ENCODE measurements at places on chromosomes 5 and 9.

DNA sequence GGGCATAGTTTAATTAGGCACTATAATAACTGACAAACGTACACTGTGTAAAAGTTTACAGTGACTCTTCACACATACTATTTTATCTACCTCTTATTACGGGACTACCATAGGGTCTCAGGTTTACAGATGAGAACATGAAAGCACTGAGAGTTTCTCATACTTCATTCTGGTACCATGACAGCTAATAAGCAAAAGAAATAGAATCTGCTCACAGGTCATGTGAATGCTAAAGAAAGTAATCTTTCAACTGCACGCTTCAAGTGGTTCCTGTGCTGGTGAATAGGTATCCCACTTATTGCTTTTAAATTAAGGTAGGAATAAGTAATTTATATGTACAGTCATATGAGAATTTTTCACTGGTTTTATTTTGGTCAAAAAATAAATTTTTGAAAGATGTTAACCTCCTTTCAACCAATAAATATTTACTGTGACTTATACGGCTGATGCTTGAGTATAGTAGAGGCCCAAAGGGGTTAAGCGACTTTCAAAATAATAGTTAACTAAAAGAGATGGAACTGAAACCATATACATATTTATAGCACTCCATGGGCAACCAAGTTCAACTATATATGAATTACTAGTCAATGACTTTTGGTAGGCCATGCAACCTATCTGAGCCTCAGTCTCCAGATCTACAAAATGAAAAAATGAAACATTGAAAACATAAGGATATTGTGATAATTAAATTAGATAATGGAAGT lies 8.1 kb downstream of the CDKN2A start:
- DNase-seq = no peak

- DNase-seq = no peak
Measured at GRCh38 chr5:38151878-38152277, 106.5 kb upstream of the EGFLAM start.

DNA sequence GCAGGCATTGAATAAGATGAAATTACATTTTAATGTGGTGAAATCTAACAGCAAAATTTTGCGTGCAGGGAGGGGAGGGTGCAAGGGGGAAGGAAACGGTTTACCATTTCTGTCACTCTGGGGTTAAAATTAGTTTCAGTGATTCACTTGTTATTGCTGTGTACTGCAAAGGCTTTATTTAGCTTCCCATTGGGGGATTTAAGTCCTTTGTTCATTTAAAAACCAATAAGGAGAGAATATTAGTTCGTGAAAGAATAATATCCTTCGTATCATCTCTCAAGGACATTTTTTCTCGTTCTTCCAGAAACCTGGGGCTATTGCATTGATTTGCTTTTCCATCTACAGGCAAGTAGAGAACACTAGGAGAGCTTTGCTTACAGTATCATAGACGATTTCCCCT lies 667.8 kb upstream of the RGMB start:
- DNase-seq = no peak

GRCh38 chr5:113421693-113422092 lies 13.1 kb downstream of the TSSK1B start:
- DNase-seq = no peak

DNA sequence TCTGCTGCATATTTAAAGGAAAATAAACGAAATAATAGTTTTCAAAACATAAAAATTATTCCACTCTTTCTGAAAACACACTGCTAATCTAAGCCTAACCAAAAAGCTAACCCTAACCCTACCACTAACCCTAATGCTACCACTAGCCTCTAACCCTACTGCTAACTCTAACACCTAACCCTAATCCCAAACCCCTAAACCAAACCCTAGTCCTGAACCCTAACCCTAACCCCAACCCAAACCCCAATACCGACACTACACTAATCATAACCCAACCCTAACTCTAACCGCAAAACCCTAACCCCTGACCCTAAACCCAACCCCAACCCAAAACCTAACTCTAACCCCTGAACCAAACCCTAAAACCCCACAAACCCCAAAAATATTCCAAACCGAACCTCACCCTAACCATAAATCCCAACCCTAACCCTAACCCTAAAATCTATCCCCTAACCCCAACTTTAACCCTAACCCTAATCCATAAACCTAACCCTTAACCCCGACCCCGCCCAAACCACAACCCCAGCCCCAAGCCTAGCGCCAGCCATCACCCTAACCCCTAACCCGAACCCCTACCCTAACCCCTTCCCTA lies 41.9 kb upstream of the PLEKHG4B start:
- no peak for DNase-seq

DNA sequence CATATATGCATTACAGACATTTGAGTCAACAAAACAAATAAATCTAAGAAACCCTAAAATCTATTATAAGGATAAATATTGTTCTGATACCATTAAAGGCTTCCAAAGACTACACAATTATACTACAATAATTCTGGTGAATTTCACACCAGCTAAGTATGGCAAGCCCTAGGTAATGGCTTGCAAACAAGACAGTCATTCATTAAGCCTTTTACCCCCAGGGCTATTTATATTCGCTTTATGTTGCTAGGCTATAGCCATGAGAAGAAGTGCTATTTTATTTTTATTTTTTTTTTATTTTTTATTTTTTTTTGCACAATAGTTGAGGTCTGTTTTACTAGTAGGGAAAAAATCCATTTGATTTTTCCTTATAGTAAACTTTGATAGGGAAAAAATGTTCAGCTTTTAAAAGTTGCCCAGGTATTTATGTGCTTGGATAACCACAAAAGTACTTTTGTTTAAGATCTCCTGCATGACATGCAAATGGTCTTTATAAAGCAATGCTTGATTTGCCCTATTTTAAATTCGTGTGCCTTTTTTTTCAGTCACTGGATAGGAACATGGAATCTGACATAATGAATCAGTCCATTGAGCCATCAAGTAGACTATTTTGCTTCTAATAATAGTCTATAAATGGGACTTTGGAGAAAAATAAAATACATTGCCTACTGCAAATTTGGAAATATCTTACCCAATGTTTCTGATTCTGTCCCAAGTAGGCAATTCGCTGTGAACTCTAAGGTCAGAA lies 946.3 kb upstream of the COX7C start:
- DNase-seq = no peak

DNA sequence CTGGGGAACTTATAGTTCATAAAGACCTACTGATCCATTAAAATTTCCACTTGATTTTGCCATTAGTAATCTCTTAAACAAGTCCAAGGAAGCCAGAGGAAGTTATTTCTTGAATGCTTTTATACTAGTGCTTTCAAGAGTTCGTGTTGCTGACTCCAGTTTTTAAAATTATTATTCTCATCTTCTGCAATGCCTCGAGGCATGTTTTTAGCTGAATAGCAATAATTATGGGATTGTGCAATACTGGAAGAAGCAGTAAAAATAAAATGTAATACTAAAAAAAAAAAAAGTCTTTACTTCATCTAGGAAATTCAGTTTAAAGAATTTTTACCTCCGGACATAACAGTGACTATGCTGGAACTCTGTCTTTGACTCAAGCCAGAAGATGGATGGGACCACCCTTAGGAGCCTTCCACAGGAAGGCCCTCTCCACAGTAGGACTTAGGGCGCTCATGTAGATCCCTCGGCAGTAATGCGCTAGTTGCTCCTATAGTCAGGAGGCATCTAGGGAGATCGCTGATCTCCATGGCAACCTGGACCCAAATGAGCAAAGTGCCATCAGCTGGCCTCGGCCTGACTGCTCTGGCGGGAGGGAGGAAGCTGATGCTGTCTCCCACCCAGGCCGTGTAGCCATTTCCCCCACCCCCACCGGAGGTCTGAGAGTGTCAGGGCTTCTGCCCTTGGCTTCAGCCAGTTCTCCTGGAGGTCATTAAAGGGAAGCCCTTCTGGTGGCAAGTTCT lies 56.7 kb downstream of the DAPK1 start:
- DNase-seq = no peak

DNA sequence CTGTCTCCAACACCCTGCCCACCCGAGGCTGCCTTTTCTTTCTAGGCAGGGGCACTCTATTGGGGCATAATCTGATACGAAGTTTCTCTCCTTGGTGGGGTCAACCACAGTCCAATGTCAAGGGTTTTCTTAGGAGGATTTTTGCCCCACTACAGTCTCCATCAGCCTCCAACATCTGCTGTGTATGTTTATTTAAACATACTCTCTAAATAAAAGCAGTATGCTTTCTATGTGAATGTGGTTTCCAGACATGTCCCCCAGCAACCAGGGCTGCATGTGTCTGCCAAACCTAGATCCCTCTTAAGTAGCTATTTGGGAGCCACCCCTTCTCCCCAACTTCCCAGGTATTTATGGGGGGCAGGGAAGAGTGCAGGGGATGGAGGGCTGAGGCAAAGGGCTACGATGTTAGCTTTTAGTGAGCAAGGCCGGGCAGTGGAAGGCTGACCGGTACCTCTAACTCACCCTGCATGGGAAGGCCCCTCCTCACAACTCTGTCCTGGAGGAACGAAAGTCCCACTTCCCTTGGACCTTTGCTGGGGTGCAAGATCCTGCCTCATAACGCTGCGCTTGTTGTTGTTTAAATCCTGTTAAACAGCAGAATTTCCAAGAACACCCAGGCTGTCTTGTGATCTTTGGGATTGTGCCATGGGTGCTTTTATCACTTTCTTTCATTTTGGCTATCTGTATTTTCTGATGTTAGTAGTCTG lies 75.4 kb downstream of the NREP start:
- no peak for DNase-seq

GRCh38 chr5:7930011-7930410 lies 61.1 kb downstream of the MTRR start:
- no peak for DNase-seq

GRCh38 chr9:33329117-33329563 lies 38.8 kb downstream of the NFX1 start:
- no peak for DNase-seq

GRCh38 chr5:81782811-81783210 lies 31.9 kb upstream of the SSBP2 start:
- no peak for DNase-seq

DNA sequence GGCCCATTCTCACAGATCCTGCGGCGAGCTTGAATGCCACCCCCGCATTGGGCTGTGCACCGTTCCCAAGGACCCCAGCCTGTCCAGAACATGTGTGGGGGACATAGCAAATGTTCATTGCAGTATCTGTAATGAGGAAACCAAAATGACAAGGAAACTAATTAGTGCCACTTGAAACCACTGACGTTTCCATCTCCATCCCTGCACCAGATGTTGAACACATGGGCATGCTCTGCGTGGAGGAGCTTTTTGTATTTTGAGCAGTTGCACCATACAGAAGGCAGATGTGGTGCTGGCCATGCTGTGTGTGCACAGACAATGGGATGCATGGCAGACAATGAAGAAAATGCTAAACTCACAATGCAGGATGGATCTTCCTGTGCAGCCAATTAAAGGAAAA lies 437.7 kb downstream of the SEMA5A start:
- no peak for DNase-seq

- DNase-seq = no peak
Measured at GRCh38 chr5:89178541-89178940, 295.6 kb upstream of the MEF2C start.

DNA sequence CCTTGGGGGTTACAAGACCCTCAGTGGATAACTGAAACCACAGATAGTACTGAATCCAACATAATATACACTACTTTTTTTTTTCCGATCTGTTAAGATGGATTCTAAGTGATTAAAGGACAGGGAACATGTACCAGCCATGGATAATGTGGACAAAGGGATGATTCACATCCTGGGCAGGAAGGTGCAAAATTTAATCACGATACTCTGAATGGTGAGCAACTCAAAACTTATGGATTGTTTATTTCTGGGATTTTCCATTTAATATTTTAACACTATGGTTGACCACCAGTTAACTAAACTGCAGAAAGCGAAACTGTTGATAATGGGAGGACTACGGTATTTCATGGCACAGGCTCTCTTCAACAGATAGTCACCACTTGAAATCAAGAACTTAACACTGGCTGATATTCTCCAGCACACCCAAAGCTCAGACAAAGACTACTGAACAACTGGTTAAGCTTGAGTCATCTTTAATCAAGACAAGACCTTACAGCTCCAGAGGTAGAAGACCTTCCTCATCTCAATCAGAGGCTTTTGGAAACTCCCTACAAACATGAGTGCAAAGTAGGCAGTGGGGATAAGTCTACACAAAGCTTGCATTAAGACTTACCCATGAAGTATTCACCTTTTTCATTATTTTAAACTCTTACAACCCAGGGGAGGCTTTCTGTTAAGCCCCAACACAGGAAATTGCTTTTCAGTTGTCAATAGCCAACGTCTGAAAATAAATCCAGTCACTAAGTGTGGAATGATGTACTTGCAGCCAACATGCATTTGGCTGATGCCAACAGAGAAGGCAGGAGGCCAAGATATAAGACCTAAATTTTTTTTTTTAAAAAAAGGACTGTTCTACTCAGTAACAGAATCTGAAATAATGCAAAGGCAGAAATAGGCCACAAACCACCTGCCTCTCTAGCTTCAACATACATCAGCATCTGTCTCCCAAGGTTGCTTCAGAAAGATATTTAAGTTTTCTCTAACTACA lies 78.7 kb downstream of the ELAVL2 start:
- no peak for DNase-seq

DNA sequence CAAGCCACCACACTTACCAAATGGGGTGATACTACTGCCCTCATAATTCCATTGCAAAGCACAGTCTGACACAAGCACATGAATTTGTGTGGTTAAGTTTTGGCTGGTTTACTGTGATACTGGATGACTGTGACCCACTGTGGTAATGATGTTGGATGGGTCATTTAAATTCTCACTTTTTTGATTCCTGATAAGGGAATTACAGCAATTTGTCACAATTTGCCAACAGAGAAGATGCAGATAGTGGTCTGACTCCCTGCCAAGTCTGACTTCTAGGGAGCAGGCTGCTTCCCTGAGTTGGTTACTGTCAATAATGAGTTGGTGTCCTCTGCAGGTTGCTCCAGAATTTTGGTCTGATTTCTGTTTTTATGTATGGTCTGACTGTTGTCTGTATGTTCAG lies 731.9 kb downstream of the MTRR start:
- DNase-seq = no peak

DNA sequence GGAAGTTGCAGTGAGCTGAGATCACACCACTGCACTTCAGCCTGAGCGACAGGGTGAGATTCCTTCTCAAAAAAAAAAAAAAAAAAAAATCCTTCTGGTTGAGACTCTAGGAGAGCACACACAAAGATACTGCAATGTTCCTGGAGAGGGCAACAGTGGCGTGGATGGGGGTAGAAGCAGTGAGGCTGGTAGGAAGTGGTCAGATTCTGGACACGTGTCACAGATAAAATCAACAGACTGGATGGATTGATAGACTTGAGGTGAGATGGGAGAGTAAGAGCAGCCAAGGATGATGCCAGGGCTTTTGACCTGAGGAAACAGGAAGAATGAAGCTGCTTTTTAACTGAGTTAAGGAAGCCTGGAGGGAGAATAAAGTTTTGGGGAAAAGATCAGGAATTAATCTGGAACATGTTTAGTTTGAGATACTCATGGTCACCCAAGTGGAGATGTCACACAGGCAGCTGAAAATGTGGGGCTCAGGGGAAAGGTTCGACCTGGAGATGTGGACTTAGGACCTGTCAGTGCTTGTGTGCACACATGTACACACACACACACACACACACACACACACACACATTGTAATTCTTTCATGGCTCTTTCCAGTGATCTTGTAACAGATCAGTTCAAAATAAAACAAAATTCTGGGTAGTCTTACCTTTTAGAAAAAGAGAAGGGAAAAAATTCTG lies 88.1 kb downstream of the FANCC start:
- no peak for DNase-seq
